HCEC 1CT (cell line): ENCODE measurements at places on chromosomes 12 and 14.

DNA sequence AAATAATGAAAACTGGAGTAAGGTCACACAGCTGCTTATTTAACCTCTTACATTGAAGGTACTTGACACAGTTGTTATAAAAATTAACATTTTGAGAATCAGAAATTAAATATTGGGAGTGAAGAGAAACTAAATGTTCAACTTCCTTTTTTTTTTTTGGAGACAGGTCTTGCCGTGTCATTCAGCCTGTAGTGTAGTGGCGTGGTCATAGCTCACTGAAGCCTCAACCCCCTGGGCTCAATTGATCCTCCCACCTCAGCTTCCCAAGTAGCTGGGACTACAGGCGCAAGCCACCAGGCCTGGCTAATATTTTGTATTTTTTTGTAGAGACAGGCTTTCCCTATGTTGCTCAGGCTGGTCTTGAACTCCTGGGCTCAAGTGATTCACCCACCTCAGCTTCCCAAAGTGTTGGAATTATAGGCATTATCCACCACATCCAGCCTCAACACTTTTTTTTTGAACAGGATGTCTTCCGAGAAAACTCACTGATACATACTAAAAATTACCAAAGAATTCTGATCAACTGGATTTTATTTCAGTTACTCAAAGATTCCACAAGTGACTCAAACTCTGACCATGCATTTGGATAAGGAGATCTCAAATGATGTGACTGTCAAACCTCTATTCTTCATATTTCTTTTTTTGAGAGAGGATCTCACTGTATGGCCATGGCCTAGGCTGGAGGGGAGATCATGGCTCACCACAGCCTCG lies 35.4 kb downstream of the SGPP1 start:
- DNase-seq = no peak

- DNase-seq = peak; percentile 69
Observed at GRCh38 chr14:26709019-26709418, 111.2 kb upstream of the NOVA1 start.

- no peak for DNase-seq
Observed at GRCh38 chr14:68475802-68476201, 317.1 kb downstream of the ZFP36L1 start.

- peak; percentile 15 for DNase-seq
Observed at GRCh38 chr14:30906752-30907658, 32.6 kb downstream of the COCH start.
